ENCODE measurements at places on chromosomes 11 and 22.
A peak's percentile ranks its signal among the peaks of the same experiment; 100 is the strongest.

DNA sequence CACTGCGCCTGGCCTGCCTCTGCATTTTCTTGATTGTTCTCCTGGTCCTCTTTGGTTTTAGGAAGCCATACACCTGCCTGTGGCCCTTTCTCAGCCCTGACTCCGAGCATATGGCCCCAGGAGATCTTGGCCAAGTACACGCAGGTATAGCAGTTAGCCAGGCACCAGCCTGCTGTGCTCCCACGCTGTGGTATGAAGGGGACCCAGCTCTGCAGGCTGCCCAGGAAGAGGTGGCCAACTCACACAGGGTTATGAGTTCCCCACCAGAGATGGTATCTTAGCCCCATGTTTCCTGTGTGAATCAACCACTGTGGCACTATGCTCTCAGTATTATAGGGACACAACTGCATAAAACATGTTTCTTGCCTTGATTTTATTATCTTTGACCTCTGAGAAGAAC is 31.1 kb downstream of the SGSM3 start:
- DNase-seq, result peak; percentile 68

- no peak for DNase-seq
Measured at GRCh38 chr22:30492144-30492543, 13.4 kb downstream of the SEC14L4 start.

DNA sequence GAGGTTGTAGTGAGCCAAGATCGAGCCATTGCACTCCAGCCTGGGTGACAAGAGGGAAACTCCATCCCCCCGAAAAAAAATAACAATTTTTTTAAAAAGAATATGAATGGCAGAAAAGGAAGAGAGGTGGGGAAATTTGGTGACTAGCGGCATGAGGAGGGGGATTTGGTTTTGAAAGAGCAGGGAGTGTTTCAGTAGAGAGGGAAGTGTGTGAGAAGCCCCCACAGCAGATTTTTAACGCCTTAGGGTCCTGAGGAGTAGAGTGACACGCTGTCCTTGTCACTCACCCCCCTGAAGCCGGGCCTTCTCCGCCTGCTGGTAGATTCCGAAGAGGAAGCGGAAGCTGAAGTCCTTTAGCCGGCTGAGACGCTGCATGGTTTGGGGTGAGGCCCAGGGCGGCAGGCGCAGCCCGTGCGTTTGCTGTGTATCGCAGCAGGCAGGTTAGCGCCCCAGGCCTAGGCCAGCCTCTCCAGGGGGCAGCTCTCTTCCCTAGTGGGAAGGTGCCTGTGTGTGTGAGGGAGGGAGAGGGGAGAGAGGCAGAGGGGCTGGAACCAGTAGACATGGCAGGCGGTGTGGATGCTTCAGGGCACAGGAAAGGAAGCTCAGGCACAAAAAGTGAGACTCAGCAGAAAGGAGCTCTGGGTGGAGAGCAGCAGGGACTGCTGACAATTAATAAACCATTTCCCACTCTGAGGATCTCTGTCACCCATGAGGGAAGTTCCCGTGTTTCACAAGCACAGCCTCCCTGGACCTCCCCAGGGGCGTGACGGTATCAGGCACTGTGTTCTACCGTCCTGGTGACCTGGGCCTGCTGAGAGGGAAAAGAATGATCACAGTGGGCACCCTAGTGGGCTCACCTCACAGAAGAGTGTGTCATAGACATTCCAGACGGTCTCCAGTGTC is 3.9 kb downstream of the ACP2 start:
- no peak for DNase-seq

DNA sequence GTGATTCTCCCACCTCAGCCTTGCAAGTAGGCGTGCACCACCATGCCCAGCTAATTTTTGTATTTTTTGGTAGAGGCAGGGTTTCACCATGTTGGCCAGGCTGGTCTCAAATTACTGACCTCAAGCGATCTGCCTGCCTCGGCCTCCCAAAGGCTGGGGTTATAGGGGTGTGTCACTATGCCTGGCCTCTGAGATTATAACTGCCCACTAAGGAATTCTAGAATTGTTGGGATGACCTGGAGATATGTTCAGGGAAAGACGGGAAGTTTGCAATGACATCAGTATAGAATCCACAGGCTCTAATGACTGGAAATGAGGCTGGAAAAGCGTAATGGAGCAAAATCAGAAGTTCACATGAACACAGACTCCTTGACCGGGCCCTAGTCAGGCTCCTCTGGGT is 62.2 kb downstream of the CLMP start:
- DNase-seq, result no peak

DNA sequence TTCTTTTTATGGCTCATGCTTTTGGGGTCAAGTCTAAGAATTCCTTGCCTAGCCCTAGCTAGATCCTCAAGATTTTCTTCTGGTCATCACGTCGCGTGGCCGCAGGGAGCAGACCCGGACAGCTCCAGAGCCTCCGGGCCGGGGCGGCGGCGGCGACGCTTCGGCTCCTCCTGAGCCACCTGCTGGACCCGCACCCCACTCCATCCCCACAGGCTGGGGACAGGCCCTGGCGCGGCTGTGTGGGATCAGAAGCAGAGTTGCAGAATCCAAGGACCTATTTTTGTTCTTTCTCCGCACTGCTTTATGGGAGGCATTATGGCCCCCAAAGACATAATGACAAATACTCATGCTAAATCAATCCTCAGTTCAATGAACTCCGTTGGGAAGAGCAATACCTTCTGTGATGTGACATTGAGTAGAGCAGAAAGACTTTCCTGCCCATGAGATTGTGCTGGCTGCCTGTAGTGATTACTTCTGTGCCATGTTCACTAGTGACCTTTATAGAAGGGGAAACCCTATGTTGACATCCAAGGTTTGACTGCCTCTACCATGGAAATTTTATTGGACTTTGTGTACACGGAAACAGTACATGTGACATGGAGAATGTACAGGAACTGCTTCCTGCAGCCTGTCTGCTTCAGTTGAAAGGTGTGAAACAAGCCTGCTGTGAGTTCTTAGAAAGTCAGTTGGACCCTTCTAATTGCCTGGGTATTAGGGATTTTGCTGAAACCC is 12.4 kb upstream of the SCARF2 start:
- DNase-seq, result no peak

- peak; percentile 46 for DNase-seq
Measured at GRCh38 chr11:33735271-33736147, 714 bp downstream of the CD59 start.

- no peak for DNase-seq
Measured at GRCh38 chr11:61121192-61121831, 19.0 kb downstream of the CD5 start.

GRCh38 chr22:19837915-19838314 is 16.8 kb downstream of the GNB1L start:
- DNase-seq, result no peak

GRCh38 chr11:134761386-134761785 is 349.3 kb upstream of the B3GAT1 start:
- DNase-seq, result no peak

DNA sequence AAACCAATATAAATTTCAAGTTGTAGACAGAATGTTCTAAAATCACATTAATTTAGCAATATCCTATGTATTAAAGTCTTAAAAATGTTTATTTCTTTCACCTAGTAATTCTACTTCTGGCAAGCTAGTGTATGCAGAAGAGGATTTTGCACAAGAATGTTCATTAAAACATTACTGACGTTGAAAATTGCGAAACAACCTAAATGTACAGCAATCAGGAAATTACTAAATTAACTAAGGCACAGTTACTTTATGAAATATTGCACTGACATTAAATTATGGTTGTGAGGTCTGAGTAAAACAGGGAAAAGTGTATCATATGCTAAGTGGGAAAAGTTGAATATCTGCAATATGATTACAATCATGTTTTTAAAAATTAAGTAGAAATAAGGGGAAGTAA is 4.1 kb downstream of the SLC36A4 start:
- no peak for DNase-seq

GRCh38 chr11:71446942-71447688 is 1.1 kb downstream of the DHCR7 start:
- DNase-seq, result no peak

DNA sequence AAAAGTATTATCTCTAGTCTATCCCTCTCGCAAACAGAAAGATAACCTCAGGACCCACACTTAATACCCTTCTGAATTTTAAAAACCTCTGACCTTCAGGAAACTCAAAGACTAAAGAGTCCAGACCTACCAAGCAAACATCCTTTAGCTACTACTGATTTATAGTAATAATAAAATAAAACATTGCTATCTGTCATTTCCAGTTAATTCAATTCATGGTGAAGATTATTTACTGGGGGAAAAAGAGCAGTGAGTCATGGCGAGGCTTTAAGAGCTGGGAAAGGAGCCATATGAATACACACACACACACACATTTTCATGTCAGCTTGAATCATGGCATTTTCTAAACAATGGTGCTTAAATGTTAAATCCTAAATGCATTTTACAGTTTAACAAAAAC is 87.1 kb downstream of the FAM76B start:
- DNase-seq, result no peak

- DNase-seq, result no peak
Measured at GRCh38 chr11:32893093-32893342, 407 bp downstream of the QSER1 start.

DNA sequence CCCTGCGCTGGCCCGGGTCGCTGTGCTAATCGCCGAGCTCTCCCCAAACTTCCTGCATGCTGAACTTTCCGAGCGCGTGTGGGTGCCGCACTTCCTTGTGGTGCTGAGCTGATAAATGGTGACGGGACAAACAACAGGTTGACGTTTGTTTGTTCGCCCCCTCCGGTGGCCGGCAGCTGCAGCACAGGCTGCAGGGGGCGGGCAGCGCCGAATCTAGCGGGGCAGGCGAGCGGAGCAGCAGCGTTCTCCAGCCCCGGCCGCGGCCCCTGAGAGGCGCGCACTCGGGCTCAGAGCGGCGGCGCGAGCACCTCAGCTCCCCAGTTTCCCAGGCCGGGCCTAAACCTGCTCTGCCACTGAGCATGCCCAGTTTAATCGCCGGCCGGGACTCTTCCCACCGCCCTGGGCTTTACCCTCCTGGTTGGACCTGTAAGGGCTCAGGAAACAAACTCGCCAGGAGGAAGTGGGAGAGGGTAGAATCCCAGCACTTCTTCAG is at the start of gene PDGFD:
PDGFD (minus strand) TSS at position 120 of the 493 bp plus-strand sequence.
- peak; percentile 2 for DNase-seq

GRCh38 chr11:131495423-131495822 is 125.0 kb downstream of the NTM start:
- DNase-seq, result no peak

GRCh38 chr11:83723999-83724398 is 437.8 kb upstream of the CCDC90B start:
- DNase-seq, result peak; percentile 7

- no peak for DNase-seq
Measured at GRCh38 chr22:29397791-29398190, 9.4 kb upstream of the AP1B1 start.

DNA sequence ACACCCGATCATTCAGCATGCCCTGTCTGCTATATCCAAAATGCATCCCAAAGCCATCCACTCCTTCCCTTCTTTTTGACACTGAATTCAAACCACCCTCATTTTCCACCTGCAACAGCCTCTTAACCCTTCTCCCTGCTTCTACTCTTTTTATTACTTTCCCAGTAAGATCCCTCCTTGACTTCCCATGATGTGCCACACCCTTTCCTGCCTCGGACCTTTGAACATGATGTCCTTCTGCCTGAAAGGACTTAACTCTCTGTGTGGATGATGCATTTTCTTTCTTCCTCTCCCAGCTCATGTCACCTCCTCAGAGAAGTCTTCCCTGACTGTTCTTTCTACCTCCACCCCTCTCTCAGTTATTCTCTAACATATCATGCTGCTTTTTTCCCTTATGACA is 36.5 kb downstream of the HTR3A start:
- no peak for DNase-seq

DNA sequence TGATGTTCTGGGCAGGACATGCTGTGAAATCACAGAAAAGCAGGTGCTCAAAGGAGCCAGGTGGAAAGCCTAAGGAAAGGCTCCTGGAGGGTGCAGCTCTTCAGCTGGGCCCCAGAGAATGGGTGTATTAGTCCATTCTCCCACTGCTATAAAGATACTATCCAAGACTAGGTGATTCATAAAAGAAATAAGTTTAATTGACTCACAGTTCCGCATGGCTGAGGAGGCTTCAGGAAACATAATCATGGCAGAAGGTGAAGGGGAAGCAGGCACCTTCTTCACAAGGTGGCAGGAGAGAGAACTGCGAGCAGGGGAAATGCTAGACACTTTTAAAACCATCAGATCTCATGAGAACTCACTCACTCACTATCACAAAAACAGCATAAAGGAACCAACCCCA is 43.1 kb upstream of the DEUP1 start:
- no peak for DNase-seq

- DNase-seq, result peak; percentile 64
Measured at GRCh38 chr22:50269970-50270665, at the start of gene MAPK11. MAPK11 (minus strand) TSS chr22:50270380; CDS start chr22:50270292, 88 bp downstream.

- DNase-seq, result no peak
Measured at GRCh38 chr11:120858740-120859139, 165.2 kb upstream of the TBCEL start.

DNA sequence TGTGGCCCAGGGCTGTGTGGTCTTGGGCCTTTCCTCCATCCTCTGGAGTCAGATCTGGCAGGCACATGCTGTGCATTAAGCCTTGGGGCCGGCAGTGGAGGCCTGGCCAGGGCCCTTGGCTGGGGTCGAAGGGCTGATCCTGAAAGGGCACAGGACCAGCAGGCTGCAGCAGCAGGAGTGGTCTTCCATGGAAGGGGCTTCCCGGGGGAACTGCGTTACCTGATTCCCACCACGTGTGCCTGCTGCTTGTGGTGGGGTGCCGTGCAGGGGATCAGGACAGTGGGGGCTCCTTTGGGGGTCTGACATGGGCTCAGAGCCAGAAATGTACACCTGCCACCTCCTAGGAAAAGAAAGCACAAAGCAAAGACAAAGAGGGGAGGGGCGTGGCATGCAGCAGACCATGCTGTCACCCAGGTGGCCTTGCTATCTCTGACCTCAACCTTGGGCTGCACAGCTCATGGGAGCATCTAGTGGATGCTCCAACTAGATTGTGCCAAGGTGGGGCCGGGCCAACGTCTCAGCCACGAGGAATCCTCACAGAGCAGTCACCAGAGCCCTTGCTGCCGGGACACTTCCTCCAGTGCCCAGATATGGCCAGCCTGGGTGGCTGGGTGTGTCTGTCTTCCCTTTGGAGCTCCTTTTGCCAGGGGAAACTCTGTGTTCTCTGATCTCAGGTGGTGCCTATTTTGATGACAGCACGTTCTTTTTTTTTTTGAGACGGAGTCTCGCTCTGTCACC is 17.9 kb upstream of the YPEL1 start:
- no peak for DNase-seq

DNA sequence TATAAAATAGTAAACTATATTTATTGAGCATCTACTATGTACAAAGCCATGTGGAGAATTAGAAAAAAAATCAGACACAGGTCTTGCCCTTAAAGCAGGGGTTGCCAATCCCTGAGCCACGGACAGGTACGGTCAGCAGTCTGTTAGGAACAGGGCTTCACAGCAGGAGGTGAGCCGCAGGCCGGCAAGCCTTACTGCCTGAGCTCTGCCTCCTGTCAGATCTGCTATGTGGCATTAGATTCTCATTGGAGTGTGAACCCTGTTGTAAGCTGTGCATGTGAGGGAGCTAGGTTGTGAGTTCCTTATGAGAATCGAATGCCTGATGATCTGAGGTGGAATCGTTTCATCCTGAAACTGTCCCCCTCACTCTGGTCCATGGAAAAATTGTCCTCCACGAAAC is 2.1 kb upstream of the RAG2 start:
- no peak for DNase-seq

GRCh38 chr11:117704395-117705100 is 92.5 kb downstream of the DSCAML1 start:
- DNase-seq, result no peak

GRCh38 chr11:41457216-41458014 is 2.0 kb downstream of the LRRC4C start:
- DNase-seq, result no peak

GRCh38 chr11:28104425-28104824 is 3.5 kb downstream of the KIF18A start:
- no peak for DNase-seq

- no peak for DNase-seq
Measured at GRCh38 chr22:45507798-45508197, 5.1 kb downstream of the FBLN1 start.
